Adipocyte (in vitro differentiated cells): ENCODE measurements at places on chromosomes 5 and 9.

- DNase-seq: peak; percentile 32
Measured at GRCh38 chr5:132662925-132663770, 5.2 kb downstream of the IL13 start.

DNA sequence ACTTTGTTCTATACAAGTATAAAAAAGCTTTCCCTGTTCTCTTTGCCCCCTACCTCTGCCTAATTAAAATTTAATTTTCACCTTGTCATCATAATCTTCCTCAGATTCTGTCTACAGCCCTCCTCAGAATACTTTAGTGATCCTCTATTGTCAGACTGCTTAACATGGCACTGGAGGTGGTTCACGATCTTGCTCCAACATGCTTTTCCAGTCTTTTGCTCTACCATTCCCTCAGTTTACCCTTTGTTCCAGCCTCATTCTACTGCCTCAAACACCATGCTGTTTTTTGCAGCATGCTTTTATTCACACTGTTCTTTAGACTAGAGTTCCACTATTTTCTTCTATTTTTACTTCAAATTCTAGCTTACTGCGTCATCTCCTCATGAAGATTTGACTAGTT lies 10.4 kb downstream of the ALDH1A1 start:
- no peak for DNase-seq

GRCh38 chr5:38424148-38425060 lies 132.0 kb downstream of the LIFR start:
- DNase-seq: no peak

GRCh38 chr5:96194593-96194992 lies 232.9 kb upstream of the ELL2 start:
- DNase-seq: no peak

DNA sequence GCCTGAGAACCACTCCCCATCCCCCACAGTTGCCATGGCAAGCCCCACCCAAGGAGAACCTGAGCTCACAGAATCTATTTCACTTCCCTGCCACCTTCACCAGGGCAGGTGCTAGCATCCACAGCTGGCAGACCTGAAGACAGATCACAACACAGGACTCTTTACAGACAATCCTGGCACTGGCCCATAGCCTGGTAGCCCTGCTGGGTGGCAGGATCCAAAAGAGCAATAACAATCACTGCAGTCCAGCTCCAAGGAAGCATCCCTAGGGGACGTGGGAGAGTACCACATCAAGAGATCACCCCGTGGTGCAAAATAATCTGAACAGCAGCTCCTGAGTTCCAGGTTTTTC lies 463.2 kb upstream of the PIK3R1 start:
- DNase-seq: no peak

- DNase-seq: no peak
Measured at GRCh38 chr5:84292788-84293653, 91.7 kb downstream of the EDIL3 start.

DNA sequence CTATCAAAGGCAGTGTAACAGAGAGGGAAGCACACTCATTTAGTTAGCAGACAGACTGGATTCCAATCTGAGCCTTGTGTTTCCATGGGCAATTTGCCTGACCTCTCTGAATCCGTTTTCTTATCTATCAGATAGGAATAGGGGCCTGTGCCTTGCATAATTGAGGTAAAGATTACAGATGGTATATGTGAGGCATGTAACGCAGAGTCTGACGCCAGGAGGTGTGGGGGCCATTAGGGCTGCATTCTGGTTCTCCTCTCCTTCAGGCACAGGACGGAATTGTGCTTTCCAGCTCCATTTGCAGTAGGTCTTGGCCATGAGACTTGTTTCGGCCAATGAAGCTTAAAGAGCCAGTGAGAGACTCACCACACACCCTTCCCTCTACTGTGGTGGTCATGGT lies 97.6 kb downstream of the FRMD3 start:
- no peak for DNase-seq

- DNase-seq: no peak
Measured at GRCh38 chr5:66138637-66139317, 5.3 kb upstream of the SREK1 start.

DNA sequence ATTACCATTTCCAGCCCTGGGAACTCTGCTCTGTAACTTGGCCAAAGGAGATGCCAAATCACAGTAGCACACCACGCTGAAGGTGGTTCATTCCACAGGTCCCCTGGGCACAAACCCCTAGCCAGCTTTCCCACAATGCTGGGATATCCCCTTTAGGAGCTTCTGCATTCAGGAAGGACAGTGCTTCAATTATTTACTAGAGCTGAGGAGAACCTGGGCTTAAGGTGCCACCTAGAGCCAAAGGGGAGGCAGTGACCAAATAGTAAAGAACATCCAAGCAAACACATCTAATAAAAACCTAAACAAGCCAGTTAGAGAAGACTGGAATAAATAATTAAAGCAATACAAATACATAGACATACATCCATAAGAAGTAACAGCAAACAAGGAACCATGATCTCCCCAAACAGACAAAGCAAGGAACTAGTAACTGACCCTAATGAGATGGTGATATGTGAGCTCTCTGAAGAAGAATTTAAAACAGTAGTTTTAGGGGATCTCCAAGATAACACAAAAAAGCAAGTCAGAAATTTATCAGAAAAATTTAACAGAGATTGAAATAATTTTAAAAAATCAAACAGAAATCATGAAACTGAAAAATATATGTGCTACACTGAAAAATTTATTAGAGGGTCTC lies 14.6 kb downstream of the KIF4B start:
- DNase-seq: no peak

DNA sequence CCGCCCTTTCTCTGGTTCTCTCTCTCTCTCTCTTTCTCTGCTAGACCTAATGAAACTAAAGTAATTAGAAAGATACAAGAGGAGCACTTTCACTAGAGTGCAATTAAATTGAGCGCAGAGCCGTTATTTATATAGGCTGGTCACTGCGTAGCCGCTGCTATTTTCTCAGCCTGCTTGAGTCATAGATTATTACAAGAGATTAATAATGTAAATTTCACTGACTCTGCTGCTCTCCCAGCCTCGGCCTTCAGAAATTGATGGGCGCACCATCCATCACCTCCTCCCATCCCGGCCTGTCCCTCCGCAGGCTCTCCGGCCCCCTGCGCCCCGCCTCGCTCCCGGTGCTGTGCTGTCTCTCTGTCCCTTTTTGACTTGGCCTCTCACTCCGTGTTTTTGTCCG lies 268.0 kb upstream of the MVB12B start:
- no peak for DNase-seq

DNA sequence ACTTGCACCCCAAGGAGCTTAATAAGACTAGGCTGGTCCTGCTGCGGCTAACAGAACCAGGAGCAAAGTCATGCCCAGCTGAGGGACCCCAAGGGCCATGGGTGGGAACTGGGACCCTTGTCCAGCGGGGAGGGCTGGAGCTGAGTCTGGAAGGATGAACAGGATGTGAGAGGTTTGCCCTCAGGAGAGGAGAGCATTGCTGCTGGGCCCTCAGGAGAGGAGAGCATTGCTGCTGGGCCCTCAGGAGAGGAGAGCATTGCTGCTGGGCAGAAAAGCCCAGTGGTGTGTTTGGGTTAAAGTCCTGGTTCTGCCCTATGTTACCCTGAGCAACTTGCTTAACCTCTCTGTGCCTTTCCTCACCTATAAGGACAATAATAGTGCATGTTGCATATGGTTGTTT lies 125.8 kb downstream of the MACROH2A1 start:
- no peak for DNase-seq

DNA sequence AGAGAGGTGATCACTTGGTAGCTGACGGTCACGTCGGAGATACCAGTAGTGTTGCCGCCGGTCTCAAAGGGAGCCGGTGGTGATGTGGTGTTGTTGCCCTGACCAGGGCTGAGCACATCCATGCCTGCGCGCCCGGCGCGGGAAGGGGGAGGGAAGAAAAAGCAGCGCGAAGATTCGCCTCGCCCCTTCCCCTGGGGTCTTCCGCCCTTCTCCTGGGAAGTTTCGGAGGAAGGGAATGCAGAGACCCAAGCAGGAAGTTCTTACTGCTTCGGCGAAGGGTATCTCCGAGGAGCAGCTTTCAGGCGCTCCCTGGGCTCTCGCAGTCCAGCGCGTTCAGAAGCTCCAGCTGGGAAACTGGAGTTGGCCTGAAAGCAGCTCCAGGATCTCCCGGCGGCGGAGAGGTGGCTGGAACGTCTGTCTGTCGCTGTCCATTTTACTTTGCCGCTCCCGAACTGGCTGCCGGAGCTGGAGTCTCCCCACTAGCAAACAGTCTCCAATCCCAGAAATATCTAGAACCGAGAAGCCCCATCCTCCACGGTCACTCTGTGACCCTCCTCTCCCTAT lies 565 bp downstream of the HTR1A start:
- no peak for DNase-seq
